ENCODE measurements at places on chromosomes 1 and 21. TPM values are rescaled to one million over a fixed set of nuclear protein-coding genes. Genes with fewer than 3 reads are reported as not detected.

The TCHHL1 gene
- not detected for polyA plus RNA-seq

- peak; percentile 3 for DNase-seq
These were observed 126.7 kb upstream of the KIAA0040 start for GRCh38 chr1:175319112-175319911.

DNA sequence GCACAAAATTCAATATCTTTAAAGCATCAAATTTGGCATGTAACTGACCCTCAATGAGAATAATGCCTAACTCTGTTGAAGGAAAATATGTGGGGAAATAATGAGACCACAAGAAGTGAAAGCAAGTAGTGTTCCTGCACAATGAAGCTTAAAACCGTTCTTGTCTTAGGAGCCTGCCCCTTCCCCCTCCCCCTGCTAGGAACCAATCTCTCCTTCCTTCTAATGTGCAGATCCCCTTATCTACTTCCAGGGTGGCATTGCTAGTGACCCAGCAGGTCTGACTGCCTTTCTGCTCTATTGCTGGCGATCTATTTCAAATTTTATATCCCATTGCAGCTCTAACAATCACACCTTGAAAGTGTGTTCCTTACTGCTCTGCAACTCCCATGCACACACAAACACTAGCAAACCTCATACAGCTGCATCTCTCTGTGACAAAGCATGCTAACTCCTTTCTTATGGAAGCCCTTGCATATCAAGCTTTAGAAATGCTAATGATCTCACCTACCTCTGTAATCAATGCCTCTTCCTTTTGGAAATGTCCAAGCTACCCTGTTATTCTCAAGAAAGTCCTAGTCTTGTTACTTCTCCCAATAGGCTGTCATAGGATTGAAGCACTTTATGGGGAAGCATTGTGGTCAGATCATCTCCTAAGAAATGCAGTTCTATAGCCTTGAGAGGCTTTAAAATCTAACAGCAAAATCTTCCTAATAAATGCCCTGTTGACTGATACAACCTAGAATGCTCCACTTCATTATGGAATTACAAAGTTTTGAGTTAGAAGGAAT, 26.5 kb downstream of the BCL9 start:
- DNase-seq = no peak

DNA sequence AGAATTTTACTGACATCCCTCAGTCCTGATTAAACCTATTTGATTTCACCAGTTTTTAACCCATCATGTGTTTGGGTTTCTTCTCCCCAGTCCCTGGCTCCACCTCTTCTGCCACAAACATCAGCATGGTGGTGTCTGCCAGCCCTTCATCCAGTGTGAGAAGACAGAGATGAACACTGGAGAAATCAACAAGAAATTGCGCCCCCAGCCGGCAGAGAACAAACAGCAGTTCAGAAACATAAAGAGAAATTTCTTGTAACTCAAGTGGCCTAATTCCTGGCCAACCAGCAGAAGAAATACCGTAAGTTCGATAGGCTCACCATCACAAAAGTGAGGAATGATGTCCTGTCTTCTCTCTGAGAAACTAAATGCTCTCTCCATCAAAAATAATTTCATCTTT, 18.3 kb downstream of the S100A11 start:
- no peak for DNase-seq

GRCh38 chr1:82810601-82811000, 1009.9 kb downstream of the ADGRL2 start:
- no peak for DNase-seq

DNA sequence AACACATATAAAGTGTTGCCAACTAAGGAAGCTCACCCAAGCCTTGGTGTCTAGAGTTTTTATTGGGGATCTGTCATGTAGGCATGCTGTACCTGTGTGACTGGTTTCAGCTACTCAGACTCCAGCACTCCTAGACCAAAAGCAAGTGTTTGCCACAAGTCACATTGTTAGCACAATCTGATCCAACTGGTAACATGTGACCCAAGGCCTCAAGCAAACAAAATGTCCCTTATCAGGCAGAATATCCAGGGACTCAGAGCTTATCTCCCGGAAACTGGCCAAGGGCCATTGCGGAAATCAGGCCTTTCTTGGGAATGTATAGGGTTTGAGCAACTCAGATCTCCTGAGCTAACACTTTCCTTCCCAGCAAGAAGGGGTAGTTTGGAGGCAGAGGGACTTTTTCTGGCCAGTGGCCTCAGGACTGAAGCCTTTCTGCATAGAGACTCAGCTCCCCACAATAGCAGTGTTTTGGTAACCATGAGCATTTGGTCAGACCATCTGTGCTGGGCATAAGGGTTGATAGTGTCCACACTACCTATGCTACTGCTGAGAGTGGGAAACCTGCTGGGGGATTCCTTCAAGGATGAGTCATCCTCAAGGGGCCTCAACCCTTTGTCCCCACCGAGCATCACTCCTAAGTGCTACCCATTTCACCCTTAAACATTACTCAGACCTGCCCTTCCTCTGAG, 29.6 kb downstream of the NHLH2 start:
- no peak for DNase-seq

The OR10J1 gene
- polyA plus RNA-seq = not detected

DNA sequence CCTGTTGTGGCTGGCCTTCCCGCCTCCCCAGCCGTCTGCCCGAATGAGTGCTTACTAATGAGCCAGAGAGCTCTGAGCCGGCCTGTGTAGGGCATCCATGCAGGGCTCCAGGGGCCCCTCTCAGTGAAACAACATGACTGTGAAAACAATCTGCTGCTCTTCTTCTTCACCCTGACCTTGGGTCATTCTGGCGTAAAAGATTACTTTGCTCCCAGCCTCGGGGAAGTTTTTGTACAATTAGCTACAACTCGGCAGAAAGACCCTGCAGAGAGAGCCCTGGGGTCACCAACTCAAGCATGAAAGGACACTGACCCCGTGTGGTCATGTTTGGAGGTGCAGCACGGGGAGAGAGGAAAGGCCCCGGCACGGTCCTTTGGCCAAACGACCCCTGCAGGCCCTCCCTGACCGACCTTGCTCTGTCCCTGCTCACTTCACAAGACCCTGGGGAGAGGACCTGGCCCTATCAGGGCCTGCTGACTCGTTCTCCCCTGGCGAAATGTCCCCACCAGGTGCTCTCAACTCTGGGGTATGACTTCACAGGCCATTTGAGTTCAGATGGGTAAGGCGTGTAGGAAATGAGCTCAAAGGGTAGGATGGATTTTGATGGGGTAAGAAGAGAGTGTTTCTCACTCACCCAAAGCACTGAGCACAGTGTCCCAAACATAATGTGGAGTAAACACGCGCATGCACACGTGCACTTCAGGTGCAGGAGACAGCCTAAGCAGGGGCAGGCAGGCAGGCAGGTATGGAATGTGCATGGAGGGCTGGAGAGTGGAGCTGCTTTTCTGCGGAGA, 22.9 kb upstream of the FAM20B start:
- DNase-seq = no peak

- DNase-seq = no peak
These were observed 17.0 kb downstream of the S100A7 start for GRCh38 chr1:153443486-153443885.

DNA sequence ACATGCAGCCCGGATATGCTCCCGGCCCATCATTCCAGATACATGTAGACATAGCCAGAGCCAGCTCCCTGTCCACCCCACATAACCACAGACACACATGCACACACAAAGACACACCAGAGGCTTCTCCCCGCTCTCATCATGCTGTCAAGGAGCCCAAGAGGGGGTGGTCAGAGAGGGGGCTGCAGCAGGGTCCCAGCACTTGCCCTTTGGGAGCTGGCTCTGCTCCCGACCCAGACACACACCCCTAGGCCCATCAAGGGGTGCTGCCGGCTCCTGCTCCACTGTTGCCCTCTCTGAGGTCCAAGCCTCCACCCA, 2.6 kb downstream of the PTAFR start:
- no peak for DNase-seq

GRCh38 chr1:37150986-37151385, 116.7 kb upstream of the GRIK3 start:
- DNase-seq = no peak

- DNase-seq = no peak
These were observed 1124.3 kb downstream of the AMY1C start for GRCh38 chr1:104874044-104874443.

DNA sequence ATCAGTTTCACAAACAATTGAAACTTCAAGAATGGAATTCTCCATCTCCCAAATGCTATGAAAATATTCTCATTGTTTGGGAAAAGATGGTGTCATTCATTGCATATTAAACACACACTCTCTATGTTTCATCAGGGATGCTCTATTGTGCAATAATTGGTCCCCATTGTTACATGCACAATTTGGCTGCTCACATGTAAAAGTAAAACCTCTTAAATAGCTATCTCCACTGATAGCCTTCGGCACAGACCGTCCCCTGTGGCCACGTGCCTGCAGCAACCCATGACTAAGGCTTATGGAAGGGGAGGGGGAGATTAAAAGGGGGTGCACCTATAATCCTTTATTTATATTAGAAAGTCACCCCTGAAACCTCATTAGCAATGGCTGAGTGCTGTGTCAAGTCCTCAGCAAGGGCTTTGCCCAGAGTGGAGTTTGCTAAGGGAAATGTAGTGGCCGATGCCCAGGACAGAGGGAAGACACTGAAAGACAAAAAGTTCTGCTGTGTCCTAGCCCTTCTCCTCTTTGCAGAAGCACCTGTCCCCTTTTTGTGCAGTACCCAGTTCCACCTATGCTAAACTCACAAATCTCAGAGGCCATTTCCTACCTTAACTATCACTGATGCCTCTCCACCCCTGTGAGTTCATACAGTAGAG, 309.6 kb upstream of the ESRRG start:
- DNase-seq = no peak

- DNase-seq = no peak
These were observed 72.2 kb upstream of the GJB5 start for GRCh38 chr1:34682452-34683223.
